Activated gamma-delta T cell treated with anti-CD3 and anti-CD28 coated beads, Interleukin-2, amount 50 U/mL, for 16 hours (primary cell): ENCODE measurements at places on chromosomes 12 and 14.
A peak's percentile ranks its signal among the peaks of the same experiment; 100 is the strongest.

DNA sequence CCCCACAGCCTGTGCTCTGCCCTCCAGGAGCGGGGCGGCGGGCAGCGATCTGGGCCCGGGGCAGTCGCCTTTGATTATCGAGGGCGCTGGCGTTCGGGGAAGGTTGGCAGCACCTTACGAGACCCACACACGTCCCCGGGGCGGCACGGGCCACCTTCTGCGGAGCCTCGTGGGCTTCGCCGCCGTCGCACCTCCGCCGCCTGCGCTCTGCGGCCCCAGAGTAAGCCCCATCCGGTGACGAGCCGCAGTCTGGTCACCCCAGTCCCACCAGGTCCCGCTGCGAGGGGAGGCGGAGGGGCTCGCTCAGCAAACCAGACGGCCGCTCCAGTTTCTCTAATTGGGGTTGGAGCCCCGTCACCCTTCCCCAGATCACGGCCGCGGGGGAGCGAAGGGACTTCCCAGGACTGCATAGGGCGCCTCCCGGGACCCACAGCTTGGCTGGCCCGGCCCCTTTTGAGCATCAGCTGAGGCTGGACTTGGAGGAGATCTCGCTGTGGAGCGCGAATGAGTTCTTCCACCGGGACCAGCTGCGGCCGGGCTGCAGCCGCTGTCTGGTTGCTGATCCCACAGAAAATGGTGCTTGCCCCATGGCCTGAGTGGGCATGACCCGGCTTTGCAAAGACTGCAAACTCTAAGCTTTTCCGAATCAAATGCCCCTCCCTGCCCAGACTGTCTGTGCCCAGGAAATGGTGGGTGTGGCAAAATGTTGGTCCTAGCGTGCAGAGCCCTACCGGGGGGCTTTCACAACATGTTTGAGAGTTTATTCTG lies 560 bp downstream of the LGALS3 start:
- peak; percentile 28 for DNase-seq

DNA sequence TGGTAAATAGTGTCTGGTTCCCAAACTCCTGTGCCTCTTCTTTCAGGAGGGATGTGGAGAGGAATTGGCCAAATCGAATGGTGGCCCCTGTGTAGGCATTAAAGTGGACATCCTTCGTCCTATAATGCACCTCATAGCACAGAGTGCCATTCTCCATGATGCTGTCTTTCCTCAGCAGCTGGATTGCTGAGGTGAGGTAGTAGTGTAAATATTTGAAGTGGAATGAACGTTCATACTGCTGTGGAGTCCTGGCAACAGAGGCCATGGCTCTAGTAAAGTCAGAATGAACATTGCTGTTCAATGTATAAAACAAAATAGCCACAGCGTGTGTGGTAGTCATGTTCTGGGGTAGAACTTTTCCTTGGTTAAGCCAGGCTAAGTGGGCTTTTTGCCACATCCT lies 2.7 kb downstream of the ART4 start:
- no peak for DNase-seq

DNA sequence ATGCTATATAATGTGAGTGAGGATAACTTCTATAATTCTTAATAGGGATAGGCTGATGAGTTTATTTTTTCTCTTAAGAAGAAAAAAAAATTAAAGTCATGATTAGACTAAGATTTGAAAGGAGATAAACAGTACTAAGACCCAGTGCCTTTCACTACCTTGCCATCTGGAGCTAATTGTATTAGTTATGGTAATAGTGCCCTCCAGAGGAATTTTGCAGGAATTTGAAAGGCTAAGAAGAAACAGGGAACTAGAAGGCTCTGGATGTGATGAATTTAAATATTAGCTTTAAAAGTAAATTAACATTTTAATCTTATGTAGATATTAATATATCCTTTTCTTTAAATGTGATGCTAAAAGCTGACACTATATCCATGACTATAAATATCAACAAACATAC lies 36.6 kb upstream of the PIK3C2G start:
- DNase-seq: no peak

- no peak for DNase-seq
Observed at GRCh38 chr12:95208678-95209077, 8.6 kb downstream of the FGD6 start.
